Mesangial cell (primary cell): ENCODE measurements at places on chromosomes 7 and 10. TPM values are rescaled to one million over a fixed set of nuclear protein-coding genes. Genes with fewer than 3 reads are reported as not detected.

Gene PNLIP
- total RNA-seq: not detected in 2 replicates

Gene MUC12
- 1.3 and 2.9 TPM in 2 replicates for total RNA-seq

Gene ZNF248
- total RNA-seq: 4.2 and 4.6 TPM in 2 replicates

Gene ENO4
- 0.33 and 2.3 TPM in 2 replicates for total RNA-seq

Gene PLA2G12B
- total RNA-seq: not detected in 2 replicates

Gene SORBS1
- total RNA-seq: 1.3 and 2.8 TPM in 2 replicates

Gene MEPCE
- 26.4 and 30.4 TPM in 2 replicates for total RNA-seq

Gene ABCA13
- total RNA-seq: 0.38 and 0.65 TPM in 2 replicates

Gene ASB10
- not detected in 2 replicates for total RNA-seq

Gene LIPJ
- total RNA-seq: under 0.01 TPM in 1 of 2 replicates, not detected in the other

Gene PMPCB
- 32.1 and 44.2 TPM in 2 replicates for total RNA-seq

Gene GRM3
- not detected in 2 replicates for total RNA-seq

Gene COL13A1
- 2.3 and 7.3 TPM in 2 replicates for total RNA-seq

Gene PILRB
- 10.6 and 12.5 TPM in 2 replicates for total RNA-seq

Gene MYL10
- not detected in 2 replicates for total RNA-seq

Gene NDUFB2
- total RNA-seq: 205 and 241 TPM in 2 replicates

Gene OR2A1
- total RNA-seq: 0.13 and 0.33 TPM in 2 replicates

Gene MYH16
- 1.1 TPM in 1 of 2 replicates, not detected in the other for total RNA-seq

Gene CFTR
- 1.3 TPM in 1 of 2 replicates, not detected in the other for total RNA-seq

Gene CYP26C1
- 0.63 TPM in 1 of 2 replicates, not detected in the other for total RNA-seq

Gene STEAP1B
- total RNA-seq: 0.13 and 0.65 TPM in 2 replicates

Gene FKBP9
- 91.4 and 175 TPM in 2 replicates for total RNA-seq

Gene TRIL
- total RNA-seq: 0.16 and 9.9 TPM in 2 replicates

Gene OR2A7
- 1.1 and 2.2 TPM in 2 replicates for total RNA-seq

Gene TES
- total RNA-seq: 98.1 and 115 TPM in 2 replicates

Gene PIP
- total RNA-seq: not detected in 2 replicates

Gene RRP12
- total RNA-seq: 21.7 and 30.3 TPM in 2 replicates

Gene NODAL
- not detected in 2 replicates for total RNA-seq

Gene TMEM184A
- total RNA-seq: 4.1 and 4.4 TPM in 2 replicates

Gene SYNPO2L
- total RNA-seq: not detected in 2 replicates

Gene DNAJB9
- total RNA-seq: 12.2 and 26.9 TPM in 2 replicates

Gene SUGCT
- total RNA-seq: 5.7 and 7.2 TPM in 2 replicates

Gene GCK
- total RNA-seq: 0.65 and 2.4 TPM in 2 replicates

Gene VWDE
- 0.38 TPM in 1 of 2 replicates, not detected in the other for total RNA-seq

Gene HYAL4
- not detected in 2 replicates for total RNA-seq

Gene MEOX2
- total RNA-seq: 0.13 TPM in 1 of 2 replicates, not detected in the other

Gene CNNM2
- 2.1 and 7.9 TPM in 2 replicates for total RNA-seq

Gene PRKCQ
- total RNA-seq: 0.65 and 4.6 TPM in 2 replicates

Gene ZNF239
- total RNA-seq: 3.2 and 3.7 TPM in 2 replicates

Gene VIPR2
- not detected in 2 replicates for total RNA-seq

Gene LSM5
- 5.2 and 13.7 TPM in 2 replicates for total RNA-seq

Gene ACSM6
- total RNA-seq: not detected in 2 replicates

Gene TRPV5
- total RNA-seq: not detected in 2 replicates
